ENCODE measurements at places on chromosomes 12 and 14.

DNA sequence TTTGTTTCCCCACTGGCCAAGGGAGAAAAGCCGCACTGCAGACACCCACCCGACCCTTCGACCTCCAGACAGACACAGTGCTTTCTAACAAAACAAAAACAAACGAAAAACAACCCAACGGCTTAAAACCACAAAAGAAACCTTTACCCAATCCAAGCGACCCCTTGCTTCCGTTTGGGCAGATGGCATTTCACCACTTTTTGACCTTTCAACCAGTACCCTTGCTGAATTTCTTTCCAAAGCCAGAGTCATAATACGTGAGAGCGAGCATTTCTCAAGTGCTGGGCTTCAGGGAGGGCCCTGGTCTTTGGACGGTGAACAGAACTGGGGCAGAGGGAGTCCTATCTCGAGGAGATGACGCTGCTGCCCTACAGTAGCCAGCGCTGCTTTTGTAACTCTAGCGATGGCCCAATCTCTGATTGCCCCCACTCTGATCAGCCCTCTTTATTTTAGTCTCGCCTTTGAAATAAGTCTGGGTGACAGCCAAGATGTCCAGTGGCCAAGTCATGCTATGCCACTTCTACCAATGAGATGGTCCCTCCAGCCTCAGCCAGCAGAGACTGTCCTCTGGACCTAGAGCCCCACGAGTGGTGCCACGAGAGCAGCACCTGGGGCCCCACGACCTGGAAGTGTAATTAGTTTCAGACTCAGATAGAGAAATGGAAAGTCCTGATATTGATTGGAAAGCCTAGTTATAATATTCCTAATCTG, 21.9 kb upstream of the ADIPOR2 start:
- no peak for DNase-seq

- peak; percentile 57 for DNase-seq
These were observed at the start of gene ANO2 for GRCh38 chr12:5945071-5946008. Gene ANO2, minus strand, starts transcription at chr12:5945259. Its CDS starts 42 bp downstream, at chr12:5945217.

DNA sequence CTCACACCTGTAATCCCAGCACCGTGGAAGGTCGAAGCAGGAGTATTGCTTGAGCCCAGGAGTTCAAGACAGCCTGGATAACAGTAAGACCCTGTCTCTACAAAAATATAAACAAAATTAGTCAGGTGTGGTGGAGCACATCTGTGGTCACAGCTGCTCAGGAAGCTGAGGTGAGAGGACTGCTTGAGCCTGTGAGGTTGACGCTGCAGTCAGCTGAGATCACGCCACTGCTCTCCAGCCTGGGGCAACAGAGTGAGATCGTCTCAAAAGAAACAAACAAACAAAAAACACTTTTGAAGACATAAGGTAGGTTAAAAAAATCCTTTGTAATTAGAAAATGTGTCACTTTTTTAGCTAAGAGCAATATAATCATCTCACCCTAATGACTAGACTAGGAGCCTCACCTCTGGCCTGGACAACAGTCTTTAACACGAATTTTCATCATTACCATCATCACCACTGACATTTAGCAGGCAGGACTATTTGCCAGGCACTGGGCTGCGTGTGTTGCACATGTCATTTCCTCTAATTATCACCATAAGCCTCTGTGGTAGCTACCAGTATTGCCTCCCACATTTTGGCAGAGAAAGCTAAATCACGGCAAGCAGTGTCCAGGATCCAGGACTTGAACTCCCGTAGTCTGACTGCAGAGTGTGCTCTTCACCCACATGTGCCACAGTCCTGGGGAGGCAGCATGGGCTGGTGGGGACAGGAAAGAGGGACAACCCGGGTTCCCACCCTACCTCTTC, 4.6 kb upstream of the SYCP3 start:
- no peak for DNase-seq

- DNase-seq, result peak; percentile 2
These were observed 136.4 kb downstream of the MDGA2 start for GRCh38 chr14:47539031-47539461.

DNA sequence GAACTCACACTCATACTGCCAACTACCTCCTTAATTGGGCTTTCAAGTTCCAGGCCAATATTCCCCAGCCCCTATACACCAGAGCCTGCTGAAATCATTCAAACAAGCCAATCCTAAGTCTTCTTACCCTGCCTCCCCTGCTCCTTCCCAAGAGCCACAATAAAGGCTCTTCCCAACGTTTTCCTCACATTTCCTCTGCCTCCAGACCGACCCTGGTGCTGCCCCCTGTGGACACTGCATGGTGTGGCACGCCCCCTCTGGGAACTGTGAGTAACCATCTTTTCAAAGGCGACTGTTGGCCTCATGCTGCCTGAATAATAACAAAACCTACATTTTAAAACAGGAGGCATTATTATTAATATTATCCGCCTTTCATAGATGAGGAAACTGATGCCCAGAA, 111.6 kb upstream of the NOS1 start:
- DNase-seq, result no peak

DNA sequence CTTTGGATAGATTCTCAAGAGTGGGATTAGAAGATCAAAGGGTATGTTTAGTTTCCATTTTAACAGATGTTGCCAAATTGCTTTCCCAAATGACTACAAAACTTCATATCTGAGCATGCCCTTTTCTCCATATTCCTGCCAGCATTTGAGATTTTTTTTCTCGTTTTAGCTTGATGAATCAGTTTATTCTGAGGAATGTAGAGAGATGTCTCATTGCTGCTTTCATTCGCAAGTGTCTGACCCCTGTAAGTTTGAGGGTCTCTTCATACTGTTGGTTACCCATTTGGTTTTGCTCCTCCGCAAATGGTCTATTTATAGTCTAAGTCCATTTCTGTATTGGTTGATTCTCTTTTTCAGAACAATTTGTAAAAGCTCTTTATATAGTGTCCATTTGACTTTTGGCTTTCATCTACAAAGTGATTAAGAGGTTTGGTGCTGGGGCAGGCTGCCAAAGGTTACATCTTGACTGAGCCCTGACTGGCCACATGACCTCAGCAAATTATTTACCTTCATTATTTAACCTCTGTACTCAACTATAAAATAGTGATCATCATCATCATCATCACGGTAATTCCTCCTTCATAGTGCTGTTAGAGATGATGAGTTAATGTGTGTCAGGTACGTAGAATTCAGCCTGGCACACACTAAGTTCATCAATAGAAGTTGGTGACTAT, 33.6 kb downstream of the HCAR2 start:
- DNase-seq, result peak; percentile 64

DNA sequence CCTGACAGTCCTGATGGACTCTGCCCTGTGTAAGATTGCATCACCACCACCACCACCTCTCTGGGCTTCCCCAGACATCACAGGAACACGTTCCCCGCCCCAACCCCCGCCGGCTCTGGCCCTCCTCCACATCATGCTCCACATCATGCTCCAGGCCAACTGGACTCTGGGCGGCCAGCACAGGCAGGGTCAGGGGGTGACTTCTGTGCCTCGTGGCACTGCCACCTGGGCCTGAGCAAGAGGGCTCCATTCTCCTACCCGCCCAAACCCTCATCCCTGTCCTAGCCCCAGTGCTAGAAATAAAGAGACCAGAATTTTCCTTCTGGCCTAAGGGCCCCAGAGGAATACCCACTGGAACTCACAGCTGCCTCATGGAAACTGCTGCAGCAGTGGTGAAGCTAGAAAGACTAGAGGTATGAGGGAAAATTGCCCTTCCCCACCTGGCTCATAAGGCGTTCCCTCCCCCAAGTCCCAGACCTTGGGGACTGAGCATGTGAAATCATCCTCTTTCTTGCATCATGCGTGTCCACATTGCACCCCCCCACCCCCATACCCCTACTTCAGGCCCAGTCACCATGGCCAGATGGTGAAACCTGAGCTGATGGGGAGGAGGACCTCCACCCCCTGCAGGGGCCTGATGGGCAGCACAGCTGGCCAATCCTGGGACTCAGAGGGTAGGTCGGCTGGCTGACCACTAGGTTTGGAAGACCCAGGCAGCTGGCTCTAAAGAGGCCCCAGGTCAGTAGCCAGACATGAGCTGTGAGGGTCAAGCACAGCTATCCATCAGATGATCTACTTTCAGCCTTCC, at the start of gene INHBE:
TSS of gene INHBE (plus strand) at position 742 of the 808 bp plus-strand sequence. CDS start 230 bp downstream, outside the sequence.
- peak; percentile 86 for DNase-seq

DNA sequence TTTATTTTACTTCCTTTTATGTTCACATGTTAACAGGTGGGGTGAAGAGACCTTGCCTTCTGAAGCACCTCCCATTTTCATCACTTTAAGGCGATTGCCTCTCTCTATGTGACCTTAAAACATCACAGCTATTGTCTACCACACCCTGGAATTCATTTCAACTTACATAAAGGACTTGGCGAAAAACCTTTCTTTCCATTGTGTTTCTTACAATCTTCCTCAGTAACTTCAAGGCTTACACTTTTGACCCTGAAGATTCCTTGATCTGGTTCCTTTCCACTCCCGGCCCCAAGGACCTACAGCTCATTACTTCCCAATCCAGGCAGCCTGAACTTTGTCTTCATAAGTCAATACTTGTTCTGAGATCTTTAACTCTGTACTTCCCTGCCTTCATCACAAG, 443.3 kb downstream of the ADAMTS20 start:
- DNase-seq, result no peak

DNA sequence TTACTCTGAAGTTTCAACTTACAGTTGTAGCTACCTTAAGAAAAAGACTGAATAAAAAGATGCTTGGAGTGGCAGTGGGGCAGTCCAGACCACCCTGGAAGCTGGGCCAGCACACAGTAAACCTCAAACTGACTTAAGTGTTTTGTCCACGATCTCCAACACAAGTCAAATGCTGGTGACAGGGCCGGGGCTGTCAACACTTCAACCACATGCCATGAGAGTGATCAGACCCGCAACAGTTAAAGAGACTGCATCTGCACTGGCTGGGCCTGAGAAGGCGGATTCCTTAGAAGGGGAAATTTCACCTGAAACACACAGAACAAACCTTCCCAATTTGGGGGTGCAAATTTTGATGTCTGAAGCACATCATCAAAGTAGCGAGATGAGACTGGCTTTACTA, 223.5 kb upstream of the CAND1 start:
- DNase-seq, result no peak

GRCh38 chr14:93104961-93105360, 10.8 kb downstream of the ITPK1 start:
- DNase-seq, result no peak

- peak; percentile 14 for DNase-seq
These were observed 942 bp downstream of the ATF7IP start for GRCh38 chr12:14366209-14367039.

DNA sequence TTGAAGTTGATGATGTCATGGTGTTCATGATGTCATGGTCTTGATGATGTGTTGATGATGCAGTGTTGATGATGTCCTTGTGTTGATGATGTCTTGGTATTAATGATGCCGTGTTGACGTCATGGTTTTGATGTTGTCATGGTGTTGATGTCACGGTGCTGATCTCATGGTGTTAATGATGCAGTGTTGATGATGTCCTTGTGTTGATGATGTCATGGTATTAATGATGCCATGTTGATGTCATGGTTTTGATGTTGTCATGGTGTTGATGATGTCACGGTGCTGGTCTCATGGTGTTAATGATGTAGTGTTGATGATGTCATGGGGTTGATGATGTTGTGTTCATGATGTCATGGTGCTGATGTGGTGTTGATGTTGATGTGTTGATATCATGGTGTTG, 48.0 kb upstream of the RIMBP2 start:
- no peak for DNase-seq

- no peak for DNase-seq
These were observed 152.6 kb upstream of the GRIP1 start for GRCh38 chr12:66831495-66831894.

DNA sequence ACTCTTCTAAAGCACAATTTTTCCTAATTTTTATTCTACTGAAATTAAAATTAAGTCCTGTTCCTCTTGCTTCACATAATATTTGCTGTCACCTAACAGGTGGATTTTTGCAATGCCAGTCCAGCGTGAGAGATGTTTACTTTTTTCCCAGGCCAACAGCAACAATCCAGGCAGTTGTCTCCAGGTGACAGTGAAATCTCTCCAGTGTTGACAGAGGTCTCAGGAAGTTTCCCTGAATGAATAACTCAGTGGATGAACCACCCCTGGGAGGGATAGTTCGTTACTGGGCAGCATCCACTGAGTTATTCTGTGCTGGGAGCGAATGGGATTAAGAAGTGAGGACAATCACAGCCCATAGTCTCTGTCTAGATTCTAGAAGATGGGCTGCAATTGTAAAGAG, 7.1 kb upstream of the NT5DC3 start:
- DNase-seq, result no peak

DNA sequence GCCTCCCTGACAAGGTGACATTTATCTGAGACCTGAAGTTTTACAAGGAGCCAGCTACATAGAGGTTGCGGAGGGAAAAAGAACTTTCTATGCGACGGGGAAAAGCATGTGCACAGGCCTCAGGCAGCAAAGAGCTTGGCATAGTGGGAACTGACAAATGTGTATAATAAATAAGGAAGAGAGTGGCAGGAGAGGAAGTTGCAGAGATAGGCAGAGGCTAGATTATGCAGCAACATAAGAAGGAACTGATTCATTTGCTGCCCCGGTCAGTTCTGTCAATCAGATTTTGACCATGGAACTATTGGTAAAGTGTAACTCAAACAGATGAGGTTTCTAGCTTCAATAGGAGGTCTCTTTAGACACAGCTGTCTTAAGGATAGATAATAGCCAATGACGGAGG, 33.7 kb upstream of the RIC8B start:
- DNase-seq, result no peak

DNA sequence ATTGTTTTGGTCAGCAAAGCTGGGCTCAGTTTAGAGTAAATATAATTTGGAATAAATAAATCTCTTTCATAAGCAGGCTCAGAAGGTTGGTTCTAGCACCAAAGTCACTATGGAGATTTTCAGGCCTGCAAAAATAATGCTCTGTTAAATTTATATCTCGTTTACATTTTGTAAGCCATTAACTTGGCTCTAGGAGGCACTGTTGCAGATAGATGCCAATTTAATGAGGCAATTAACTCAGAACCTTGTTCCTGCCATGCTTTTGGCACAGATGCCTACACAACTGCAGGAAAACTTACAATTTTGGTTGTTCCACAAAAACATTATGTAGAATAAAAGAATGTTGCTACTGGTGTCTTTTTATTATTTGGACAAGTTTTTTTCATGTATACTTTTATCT, 428.1 kb downstream of the FLRT2 start:
- DNase-seq, result no peak

GRCh38 chr14:76909266-76909665, 83.1 kb downstream of the LRRC74A start:
- DNase-seq, result no peak
